ENCODE measurements at places on chromosomes 12 and 14.

DNA sequence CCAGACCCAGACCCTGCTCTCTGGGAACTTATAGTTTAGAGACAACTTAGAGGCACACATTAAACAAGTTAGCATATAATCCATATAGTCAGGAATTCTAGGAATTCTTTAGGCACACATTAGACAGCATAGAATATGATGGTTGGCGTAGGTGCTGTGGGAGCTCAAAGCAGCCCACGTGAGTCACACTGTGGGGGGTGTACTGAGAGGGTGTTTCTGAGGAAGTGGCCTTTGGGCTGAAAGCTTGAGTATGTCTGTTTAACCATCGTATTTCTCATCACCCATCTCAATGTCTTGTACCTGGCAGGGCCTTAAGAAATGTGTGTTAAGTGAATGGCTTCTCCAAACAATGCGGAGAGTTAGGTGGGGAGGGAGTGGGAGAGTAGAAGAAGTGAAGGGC, 67.2 kb downstream of the TMEM30B start:
- DNase-seq: peak; percentile 31

GRCh38 chr12:11822081-11822834, 172.8 kb downstream of the ETV6 start:
- DNase-seq: no peak

DNA sequence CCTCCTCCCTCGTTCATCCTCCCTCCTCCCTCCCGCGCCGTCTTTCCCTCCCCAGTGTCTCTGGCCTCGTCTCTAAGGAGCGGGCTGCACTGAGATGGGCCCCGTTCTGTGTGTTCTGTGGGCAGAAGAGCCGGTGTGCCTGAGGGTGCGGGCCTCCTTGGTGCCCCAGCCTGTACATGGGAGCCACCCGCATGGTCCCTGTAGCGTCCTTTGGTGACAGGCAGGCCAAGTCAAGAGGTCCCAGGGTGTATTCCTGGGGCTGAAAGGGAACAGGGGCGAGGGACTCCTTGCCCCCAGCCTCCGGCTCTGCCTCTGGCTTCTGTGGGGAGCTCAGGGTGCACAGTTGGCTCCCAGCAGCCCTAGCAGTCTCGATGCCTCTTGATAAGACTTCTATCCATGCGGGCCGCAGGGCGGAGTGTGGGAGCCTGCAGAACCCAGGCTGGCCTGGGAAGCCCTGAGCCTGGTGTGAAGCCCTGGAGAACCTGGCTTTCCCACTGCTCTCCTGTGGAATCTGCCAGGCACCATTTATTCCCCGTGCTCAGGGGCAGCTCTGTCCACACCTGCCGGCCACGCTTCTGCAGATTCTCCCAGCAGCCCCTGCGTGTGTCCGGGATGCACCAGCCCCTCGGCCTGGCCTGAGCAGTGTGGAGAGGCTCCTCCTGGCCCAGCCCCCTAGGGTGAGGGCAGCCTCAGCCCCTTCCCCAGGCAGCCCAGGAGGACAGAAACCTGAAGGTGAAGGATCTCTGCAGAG, 181.3 kb downstream of the KIF26A start:
- DNase-seq: no peak

- peak; percentile 100 for DNase-seq
These were observed 22.3 kb upstream of the HECTD1 start for GRCh38 chr14:31229638-31230572.

- DNase-seq: no peak
These were observed 29.1 kb upstream of the AEBP2 start for GRCh38 chr12:19410211-19410610.

- no peak for DNase-seq
These were observed 25.8 kb downstream of the KTN1 start for GRCh38 chr14:55605793-55606192.

DNA sequence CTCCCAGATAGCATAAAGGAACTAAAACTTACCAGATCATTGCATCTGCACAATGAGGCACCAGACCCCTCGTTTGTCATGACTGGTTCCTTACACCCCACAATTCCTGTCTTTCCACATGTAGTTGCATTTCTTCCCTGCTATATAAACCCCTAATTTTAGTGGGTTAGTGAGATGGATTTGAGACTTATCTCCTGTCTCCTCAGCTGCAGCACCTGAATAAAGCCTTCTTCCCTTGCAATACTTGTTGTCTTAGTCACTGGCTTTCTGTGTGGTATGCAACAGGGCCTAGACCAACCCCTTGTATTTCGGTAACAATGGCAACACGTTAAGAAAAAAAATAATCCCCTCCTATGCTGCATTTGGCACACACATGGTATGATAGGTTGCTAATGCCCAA, 13.0 kb downstream of the NUP37 start:
- DNase-seq: no peak

- no peak for DNase-seq
These were observed 306.3 kb downstream of the ATP23 start for GRCh38 chr12:58247633-58248032.

- no peak for DNase-seq
These were observed 322.1 kb downstream of the ADGRD1 start for GRCh38 chr12:131275824-131276223.

DNA sequence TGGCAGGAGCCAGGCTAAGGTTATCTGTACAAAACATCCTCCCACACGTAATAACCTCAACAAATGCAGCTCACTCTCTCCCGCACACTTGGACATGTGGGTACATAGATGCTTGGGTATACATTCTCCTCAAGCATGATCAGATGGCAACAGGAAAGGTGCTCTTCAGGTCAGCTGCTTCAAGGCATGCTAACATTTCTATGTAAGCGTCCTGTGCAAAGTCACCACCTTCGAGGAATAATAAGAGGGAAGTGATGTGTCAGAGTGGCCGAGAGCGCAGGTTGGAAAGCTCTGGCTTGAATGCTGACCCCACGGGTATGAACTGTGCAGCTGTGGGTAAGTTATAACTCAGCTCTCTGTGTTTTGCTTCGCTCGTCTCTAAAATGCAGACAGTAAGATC, 24.2 kb upstream of the SLC6A12 start:
- DNase-seq: no peak

DNA sequence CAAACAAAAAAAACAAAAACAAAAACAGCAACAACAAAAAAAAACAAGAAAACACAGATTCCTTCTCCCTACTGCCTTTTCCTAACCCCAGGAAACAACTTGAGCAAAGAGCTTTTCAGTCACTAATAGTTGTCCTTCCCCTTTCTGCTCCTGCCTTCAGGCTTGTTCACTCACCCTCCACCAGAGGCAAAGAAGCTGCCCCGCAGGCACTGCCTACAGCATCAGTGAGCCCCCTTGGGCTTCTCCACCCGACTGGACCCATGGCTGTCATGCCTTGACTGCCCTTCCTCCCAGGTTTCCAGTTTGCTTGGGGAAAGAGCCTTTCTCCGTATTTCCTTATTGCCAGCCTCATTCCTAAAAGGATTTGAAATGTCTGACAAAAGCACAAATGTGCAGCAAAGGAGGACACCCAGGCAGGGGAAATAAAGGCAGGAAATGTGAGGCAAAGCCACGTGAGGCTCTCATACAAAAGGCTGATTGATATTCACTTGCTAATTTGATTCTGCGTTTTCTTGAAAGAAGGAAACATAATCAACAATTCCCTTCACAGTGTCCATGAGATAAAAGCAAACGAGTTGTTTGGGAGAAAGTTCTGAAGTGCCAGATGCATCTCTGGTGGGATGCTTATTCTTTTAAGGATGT, 85.7 kb downstream of the GPATCH2L start:
- no peak for DNase-seq

All from MV-4-11 (cell line).